Stimulated activated CD8-positive, alpha-beta memory T cell treated with anti-CD3 and anti-CD28 coated beads, Interleukin-4, amount 100 ng/mL, for 4 hours (primary cell): ENCODE measurements at places on chromosomes 5 and 9.

DNA sequence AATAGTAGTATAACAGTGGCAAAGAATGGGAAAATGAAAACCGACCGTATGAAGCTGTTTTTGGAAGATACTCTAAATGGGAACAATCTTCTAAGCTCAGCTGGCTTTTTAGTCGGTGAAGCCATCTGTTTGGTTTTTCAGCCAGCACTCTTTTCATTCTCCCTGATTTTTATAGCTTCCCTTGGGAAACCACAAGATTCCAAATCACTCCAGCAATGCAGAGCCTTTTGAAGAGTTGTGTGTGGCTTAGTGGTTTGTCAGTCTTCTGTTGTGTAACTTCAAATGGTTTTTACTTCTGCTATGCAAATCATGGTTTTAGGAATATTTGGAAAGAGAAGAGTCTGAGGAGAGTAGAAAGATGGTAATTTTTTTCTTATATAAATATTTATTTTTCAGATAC is 180.7 kb downstream of the KDM4C start:
- no peak for DNase-seq

- no peak for DNase-seq
Measured at GRCh38 chr5:56815658-56816545, 553 bp downstream of the MAP3K1 start.

GRCh38 chr9:72443855-72444254 is 77.6 kb upstream of the TMC1 start:
- no peak for DNase-seq

- DNase-seq: no peak
Measured at GRCh38 chr9:111949919-111950318, 53.3 kb downstream of the UGCG start.

DNA sequence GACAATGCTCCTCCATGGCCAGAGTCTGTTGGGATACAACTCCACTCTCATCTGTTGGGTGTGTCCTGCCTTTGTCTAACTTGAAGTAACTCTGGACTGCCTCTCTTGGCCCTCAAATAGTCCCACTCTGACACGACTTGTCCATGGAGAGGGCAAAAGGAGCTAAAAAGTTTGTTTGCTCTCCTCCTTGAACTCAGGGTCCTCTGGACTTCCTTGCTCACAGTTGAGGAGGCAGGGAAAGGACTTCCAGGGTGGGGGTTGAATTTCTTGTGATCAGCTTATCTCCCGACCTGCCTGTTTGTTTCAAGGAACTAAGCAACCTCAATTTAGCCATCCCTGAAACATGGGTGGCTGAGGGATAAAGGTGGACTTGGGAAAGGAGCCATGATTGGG is 11.7 kb downstream of the DNAJB5 start:
- no peak for DNase-seq

- no peak for DNase-seq
Measured at GRCh38 chr9:70407081-70407503, 7.4 kb downstream of the KLF9 start.

- DNase-seq: no peak
Measured at GRCh38 chr9:27382308-27382707, 85.4 kb upstream of the EQTN start.

DNA sequence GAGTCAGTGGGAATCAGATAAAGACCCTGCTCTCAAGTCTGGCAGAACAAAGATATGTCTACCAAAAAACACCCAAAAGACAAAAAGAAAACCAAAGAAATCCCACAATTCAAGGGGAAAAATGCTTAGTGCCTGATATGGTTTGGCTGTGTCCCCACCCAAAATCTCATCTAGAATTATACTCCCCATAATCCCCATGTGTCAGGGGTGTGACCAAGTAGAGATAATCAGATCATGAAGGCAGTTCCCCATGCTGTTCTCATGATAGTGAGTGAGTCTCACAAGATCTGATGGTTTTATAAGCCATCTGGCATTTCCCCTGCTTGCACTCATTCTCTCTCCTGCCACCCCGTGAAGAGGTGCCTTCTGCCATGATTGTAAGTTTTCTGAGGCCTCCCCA is 13.4 kb downstream of the FBXO10 start:
- DNase-seq: no peak

- no peak for DNase-seq
Measured at GRCh38 chr9:15142878-15143534, 164.0 kb downstream of the TTC39B start.

DNA sequence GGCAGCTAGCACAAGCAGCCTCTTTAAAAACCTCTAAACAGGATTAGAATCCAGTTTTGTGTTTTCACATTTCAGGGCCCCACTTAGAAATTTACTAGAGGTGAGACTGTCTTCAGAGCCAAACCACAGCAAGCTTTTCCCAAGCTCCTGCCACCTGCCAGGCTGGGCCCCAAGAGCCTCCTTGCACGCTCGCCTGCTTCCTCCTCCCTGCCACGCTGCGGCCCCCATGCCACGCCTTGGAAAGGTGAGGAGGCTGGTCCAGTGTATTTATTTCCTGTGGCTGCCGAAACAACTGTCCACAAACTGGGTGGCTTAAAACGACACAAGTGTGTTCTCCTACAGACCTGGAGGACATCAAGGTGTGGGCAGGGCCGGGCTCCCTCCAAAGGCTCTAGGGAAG is 43.4 kb downstream of the NKX2-5 start:
- no peak for DNase-seq

GRCh38 chr9:96241391-96241809 is 60.6 kb downstream of the HSD17B3 start:
- DNase-seq: no peak
